ENCODE measurements at places on chromosomes 3 and 15.

DNA sequence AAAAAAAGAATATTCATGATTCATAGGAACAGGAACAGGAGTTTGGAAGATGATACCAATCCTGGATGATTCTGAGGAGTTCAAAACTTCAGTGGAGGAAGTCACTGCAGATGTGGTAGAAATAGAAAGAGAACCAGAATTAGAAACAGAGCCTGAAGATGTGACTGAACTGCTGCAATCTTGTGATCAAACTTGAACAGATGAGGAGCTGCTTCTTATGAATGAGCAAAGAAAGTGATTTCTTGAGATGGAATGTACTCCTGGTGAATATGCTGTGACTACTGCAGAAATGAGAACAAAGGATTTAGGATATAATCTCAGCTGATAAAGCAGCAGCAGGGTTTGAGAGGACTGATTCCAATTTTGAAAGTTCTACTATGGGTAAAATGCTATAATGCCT lies 72.7 kb downstream of the GSK3B start:
- no peak for DNase-seq

DNA sequence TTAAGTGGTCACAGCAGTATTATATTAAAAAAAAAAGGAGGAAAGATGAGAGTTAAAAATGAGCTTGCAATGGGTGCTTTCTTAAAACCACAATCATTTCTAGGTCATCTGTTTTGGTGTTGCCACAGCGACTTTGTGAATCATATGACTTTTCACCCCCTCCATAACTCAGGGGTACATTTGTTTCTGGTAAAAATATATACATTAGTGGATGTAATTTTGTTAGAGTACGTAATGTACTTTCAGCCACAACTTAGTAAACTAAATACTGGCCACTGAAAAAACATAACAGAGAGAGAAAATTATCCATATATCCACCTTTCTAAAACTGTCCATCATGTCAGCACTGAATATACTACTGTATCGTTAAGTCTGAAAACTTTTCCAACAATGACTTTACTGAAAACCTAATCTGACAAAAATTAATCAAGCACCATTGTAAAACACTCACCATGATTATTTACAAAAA lies 3.4 kb downstream of the ANKRD28 start:
- no peak for DNase-seq

DNA sequence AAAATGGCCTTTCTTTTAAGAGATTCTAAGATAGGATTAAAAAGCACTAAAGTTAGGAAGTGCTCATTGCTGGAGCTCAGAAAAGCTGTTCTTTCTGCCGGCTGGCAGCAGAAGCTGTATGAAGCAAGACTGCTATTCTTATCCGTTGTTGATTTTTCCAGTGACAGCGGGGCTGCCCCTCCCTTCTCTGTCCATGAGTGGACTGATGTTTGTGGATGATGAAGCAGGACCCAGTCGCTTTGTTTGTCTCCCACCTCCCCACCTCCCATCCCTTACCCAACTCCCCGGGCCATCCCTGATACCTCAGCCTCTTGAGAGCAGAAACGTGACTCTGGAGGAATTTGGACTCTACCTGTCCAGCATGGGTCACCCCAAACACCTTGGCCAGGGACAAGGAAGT lies 10.3 kb upstream of the MUSTN1 start:
- DNase-seq = no peak

- DNase-seq = no peak
Measured at GRCh38 chr15:57384024-57384423, 7.7 kb downstream of the CGNL1 start.

- DNase-seq = no peak
Measured at GRCh38 chr15:32908135-32908801, 190.5 kb downstream of the GREM1 start.

- no peak for DNase-seq
Measured at GRCh38 chr3:177557548-177557947, 360.3 kb upstream of the TBL1XR1 start.

DNA sequence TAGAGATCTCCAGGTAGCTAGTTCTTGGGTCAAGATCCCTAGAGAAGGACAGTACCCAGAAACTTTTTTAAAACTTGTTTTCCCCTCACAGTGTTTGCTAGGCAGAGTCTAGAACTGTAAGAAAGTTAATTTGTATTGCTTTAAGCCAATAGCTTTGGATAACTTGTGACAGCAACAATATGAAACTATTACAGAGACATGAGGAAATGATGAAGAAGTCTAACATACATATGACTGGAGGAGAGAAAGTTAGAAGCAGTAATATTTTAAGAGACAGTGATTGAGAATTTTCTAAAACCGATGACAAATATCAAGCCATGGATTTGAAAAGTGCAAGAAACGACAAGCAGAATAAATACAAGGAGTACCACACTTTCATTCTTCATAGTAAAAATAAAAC lies 10.0 kb downstream of the HMG20A start:
- DNase-seq = no peak

DNA sequence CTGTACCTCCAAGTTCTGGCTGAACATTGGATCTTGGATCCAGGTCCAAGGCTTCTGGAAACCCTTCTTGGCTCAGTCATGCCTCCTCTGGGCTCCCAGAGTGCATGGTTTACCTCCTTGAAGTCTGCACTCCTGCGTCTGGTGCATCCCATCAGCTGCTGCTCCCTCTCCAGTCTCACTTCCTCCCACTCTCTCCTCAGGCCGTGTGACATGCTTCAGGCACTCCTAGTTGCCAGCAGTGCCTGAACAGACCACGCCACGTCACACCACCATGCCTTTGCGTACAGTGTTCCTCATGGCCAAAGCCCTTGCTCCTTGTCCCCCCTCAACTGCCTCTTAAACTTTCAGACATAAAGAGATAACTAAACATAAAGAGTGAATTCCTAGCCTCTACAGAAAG lies 5.7 kb downstream of the GPR27 start:
- DNase-seq = no peak

DNA sequence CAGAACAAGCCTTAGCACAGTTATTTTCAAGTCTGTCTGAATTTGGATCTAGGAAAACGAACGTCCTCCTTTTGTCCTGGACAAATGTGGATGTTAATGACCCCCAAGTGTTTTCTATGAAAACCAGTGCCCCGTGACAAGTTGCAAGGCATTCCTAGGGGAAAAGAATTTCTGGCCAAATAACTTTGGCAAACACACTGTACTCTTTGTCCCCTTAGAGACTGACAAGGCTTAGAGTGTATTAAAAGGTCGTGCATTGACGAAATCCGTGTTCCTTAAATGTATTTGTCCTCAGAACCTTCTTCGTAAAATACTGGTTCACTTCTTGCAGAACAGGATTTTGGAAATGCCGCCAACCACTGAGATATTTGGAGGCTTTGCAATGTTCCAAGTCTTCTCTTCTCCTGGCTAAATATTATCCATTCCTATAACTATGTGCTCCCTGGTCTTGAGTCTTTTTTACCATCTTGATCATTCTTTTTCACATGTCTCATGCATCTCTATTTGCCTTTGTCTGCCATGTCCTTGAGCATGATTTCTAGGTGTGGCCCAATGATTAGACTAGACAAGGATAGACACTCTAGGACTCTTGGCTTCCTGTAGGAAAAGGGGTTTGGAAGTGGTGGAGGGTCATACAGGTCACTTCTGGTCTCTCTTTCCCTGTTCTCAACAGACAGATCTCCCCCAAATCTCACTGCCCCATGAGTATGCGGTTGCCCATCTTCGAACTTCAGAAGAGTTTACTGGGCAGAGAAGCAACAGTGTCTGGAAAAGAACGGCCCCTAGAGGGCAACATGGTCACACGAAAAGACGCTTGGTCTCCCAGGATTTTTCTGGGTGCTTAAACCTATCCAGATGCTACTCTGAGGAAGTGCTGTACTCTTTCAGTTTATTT lies 117.5 kb downstream of the EDEM1 start:
- DNase-seq = no peak

GRCh38 chr3:9439331-9439730 lies 41.9 kb downstream of the SETD5 start:
- no peak for DNase-seq

DNA sequence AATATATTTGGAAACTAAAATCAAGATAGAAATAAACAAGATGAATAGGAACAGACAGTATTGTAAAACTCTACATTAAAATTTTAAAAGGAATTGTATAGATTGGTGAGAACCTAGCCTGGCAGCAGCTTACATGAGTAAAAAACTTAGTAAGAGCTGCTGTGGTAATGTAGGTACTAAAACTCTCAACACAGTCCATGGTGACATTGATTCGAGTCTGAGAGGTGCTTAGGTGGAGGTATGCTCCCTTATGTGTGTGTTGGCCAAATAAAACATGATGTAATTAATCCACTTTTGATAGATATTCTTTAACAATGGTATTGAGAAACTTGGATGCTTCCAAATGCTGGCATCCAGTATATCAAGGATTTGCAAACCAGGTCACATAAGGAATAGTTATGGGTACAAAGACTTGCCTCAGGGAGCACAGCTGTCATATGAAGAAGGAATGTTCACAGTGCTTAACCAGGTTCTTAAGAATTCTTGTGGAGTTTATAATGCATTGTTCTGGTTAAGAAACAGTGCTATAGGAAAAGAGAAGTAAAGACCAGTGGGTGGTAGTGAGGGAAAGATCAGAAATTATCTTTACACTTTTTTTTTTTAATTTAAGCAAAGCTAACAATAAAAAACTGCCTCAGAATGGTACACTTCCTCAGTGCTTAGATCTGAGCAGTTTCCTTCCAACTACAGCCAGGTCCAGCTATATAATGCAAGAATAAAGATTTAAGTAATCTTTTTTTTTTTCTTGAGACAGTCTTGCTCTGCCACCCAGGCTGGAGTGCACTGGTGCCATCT lies 24.6 kb upstream of the IL20RB start:
- no peak for DNase-seq

GRCh38 chr3:79268422-79268821 lies 499.4 kb downstream of the ROBO1 start:
- no peak for DNase-seq

DNA sequence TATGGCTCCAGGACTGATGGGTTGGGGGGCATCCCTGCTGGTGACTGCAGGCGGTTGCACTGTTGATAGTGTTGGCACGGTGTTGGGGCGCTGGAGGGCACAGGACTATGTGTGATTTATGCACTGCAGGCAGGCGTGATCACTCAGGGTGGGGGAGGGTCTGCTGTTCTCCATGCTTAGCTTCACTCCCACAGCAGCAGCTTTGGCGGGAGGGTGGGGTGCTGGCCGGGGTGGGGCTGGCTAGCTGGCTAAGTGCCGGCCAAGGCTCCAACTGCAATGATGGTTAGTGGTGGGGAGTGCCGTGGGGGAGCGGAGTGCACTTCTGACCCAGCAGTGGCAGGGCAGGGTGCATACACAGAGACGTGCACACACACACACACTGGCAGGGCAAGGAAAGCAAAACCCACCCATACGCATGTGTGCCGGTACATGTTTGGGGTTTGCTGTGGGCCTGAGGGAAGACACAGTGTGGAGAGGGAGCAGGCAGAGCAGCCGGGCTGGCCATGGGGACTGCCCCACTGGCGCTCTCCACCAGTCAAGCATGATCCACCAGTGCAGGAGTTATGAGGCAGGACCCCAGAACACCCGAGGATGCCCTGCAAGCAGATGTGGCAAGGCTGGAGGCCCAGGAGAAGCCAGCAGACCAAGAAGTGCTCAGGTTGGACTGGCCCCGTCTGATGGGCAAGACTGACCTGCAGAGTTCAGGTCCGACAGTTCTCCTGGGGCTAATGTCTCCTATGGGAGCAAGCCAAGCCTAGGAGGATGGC lies 16.5 kb upstream of the FGF7 start:
- no peak for DNase-seq

GRCh38 chr3:66066963-66067617 lies 28.4 kb upstream of the MAGI1 start:
- DNase-seq = no peak

- DNase-seq = no peak
Measured at GRCh38 chr3:52162250-52162872, 8.1 kb upstream of the POC1A start.

- no peak for DNase-seq
Measured at GRCh38 chr15:74384566-74384880, 17.1 kb upstream of the CYP11A1 start.

DNA sequence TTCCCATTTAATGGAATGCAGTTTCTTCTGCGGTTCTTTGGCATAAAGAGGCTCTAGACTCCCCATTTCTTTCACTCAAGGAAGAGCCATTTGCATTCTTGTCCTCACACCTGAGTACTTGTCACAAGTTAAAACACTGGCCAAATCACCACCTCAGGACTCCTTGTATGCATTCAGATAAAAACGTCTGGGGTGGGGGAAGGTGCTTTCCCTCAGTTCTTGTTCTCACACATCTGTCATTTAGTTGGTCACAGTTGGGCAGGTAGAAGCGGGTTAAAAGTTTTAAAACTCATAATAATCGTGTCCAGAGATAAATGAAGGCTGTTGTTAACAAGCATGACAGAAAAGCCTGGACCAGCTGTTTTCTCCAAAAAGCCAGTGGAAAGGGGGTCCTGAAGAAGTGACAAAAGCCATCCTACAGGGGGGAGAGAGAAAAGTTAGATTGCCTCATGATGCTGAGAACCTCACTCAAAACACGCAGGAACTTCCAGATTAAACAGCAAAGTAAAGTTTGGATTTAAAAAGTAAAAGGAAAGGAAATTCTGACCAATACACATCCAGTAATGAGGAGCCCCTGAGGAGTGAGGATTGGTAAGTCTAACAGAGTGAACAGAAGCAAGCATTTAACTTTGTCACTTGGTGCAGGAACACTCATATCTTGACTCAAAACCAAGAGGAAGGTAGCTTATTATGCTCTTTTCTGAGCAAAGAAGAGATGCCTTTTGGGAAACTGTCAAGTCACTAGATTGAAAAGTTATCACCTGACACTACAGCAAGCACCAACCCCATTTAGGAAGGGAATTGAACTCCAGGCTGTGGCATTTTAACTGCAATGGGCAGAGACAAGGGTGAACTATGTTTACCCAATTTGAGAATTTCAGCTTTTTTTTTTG lies 2.8 kb downstream of the BCL2L10 start:
- no peak for DNase-seq

GRCh38 chr3:109548192-109548938 lies 211.0 kb upstream of the DPPA4 start:
- DNase-seq = no peak

DNA sequence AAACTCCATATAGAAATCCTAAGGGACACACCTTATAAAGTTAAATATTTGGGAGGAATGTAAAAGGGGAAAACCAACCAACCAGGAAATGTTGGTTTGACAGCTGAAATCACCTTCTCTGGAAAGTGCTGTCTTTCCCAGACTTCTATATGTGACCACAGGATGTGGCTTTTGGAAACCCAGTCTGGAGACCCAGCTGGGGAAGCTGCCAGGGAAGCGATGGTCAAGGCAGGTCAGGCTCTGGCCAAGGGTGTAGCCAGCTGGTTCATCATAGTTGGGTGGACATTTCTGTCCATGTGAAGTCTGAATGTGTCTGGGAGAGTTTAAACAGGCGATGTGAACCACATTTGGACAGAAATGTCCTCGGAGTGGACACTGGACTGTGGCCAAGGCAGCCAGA lies 73.9 kb downstream of the ARNT2 start:
- no peak for DNase-seq

- DNase-seq = no peak
Measured at GRCh38 chr15:52295421-52296001, at the start of gene MYO5C. Gene MYO5C, minus strand, starts transcription at chr15:52295804. Its CDS starts 168 bp downstream, at chr15:52295636.

DNA sequence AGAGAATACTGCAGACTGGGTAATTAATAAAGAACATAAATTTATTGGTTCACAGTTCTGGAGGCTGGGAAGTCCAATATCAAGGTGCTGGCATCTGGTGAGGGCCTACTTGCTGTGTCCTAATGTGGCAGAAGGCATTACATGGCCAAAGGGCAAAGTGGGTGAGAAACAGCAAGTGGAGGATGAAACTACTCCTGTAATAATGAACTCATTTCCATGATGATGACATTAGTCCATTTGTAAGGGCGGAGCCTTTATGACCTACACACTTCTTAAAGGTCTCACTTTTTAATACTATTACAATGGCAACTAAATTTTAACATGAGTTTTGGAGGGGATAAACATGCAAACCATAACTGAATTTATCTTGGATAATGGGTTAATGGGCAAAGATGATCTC lies 139.6 kb upstream of the SGO1 start:
- DNase-seq = no peak
